ENCODE measurements at places on chromosomes 7 and 10.

DNA sequence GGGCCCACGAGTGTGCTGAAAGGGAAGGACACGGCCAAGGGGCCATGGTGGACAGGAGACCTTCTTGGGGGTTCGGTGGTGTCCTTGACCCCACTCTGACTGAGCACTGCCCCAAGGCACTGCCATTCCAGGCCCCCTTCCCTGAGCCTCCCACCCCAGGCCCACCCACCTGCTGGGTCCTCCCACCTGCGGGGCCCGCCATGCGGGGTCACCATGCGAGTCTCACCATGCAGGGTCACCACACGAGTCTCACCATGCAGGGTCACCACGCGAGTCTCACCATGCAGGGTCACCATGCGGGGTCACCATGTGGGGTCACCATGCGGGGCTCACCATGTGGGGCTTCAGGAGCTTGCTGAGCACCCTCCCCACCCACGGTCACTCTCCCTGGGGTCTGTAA is 76.3 kb downstream of the LHPP start:
- no peak for DNase-seq

- DNase-seq: peak; percentile 12
Measured at GRCh38 chr10:47421057-47421952, 37.2 kb upstream of the ZNF488 start.

DNA sequence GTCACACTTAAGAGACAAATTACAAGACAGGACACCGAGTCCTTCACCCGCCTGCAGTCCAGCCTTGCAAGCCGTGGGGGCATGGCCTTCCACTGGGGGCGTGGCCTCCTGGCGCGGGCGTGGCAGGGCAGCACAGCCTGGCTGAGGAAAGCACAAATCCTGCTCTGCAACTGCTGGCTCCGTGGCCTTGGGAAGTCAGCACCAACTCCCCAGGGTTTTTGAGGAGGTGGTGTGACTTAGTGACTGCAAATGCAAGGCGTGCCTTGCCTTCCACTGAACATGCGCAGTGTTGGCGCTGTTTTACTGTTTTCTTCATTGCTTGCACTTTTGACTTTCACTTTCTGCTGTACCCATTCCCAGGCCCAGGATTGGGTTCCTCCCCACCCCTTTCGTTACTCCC is 12.9 kb upstream of the BMS1 start:
- no peak for DNase-seq

GRCh38 chr10:69004821-69005220 is 16.2 kb downstream of the KIFBP start:
- DNase-seq: peak; percentile 52

DNA sequence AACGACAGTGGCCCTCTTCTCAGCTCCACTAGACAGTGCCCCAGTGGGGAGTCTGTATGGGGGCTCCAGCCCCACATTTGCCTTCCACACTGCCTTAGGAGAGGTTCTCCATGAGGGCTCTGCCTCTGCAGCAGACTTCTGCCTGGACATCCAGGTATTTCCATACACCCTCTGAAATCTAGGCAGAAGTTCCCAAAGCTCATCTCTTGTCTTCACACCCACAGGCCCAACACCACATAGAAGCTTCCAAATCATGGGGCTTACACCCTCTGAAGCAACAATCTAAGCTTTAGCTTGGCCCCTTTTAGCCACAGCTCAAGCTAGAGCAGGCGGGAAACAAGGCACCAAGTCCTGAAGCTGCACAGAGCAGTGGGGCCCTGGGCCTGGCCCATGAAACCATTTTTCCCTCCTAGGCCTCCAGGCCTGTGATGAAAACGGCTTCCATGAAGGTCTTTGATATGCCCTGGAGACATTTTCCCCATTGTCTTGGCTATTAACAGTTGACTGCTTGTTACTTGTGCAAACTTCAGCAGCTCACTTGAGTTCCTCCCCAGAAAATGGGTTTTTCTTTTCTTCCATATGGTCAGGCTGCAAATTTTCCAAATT is 89.2 kb downstream of the KBTBD2 start:
- DNase-seq: no peak

- peak; percentile 15 for DNase-seq
Measured at GRCh38 chr7:36315309-36315944, 74.2 kb upstream of the ANLN start.

GRCh38 chr10:133460208-133460769 is 6.5 kb downstream of the SCART1 start:
- no peak for DNase-seq

DNA sequence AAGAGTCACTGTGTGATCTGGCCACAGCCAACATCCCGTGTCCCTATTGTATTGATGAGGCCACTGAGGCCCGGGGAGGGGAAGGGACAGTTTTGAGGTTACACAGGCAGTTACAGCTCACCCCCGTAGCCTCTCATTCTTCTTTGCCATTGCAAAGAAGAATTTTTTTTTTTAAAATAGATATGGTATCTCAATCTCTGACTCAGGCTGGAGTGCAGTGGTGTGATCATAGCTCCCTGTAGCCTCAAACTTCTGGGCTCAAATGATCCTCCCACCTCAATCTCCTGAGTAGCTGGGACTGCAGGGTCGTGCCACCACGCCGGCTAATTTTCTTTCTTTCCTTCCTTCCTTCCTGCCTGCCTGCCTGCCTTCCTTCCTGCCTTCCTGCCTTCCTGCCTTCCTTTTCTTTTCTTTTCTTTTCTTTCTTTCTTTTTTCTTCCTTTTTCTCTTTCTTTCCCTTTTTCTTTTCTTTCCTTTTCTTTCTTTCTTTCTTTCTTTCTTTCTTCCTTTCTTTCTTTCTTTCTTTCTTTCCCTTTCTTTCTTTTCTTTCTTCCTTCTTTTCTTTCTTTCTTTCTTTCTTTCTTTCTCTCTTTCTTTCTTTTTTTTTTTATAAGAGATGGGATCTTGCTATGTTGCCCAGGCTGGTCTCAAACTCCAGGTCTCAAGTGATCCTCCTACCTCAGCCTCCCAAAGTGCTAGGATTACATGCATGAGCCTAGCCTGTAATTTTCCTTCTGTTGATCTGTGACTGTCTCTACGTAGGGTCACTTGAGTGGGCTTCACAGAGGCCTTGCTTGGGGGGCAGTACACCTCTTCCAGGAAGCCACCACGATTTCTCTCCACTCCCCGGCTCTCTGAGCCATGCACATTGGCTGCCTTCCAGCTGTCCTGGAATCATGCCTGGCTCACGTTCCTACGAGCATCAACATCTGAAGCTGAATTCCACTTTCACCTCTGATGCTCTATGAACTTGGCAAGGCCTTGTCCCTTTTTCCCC is 31.3 kb downstream of the TMEM270 start:
- peak; percentile 84 for DNase-seq

DNA sequence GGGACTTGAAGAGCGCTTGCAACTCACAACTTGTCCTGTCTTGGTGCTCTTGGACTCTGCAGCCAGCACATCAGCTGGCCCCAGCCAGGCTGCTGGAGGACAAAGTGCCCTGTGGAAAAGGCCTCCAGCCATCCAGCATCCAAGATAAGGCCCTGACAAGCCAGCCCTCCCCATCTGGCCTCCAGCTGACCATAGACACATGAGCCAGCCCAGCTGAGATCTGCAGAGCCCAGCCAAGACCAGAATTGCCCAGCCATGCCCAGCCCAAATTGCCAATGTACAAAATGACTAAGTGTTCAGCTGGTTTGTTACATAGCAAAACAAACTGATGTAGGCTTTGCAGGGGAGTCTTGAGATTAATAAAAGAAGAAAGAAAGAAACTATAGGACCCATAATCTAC is 36.0 kb upstream of the FRMD4A start:
- no peak for DNase-seq

- no peak for DNase-seq
Measured at GRCh38 chr7:44764665-44765578, 16.3 kb downstream of the ZMIZ2 start.

DNA sequence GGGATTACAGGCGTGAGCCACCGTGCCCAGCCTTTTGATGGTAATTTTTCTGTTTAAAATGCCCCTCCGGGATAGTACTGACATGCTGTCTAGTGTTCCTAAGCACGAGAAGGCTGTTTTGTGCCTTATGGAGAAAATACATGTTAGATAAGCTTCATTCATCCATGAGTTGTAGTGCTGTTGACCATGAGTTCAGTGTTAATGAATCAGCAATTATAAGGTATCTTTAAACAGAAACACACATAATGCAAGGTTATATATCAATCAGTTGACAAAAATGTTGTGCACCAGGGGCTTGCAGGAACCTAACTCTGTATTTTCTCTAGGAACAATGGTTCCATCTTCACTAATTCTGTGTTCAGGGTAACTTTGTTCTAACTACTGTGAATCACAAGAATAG is 30.8 kb upstream of the HECW1 start:
- DNase-seq: no peak

GRCh38 chr10:3261921-3262320 is 89.3 kb upstream of the PITRM1 start:
- DNase-seq: no peak

GRCh38 chr7:30491417-30491816 is 12.8 kb upstream of the NOD1 start:
- no peak for DNase-seq

GRCh38 chr7:7510794-7511193 is 24.9 kb downstream of the COL28A1 start:
- DNase-seq: no peak

GRCh38 chr7:64469673-64470072 is 93.2 kb downstream of the ZNF680 start:
- no peak for DNase-seq

GRCh38 chr10:70587045-70587658 is 15.4 kb downstream of the PRF1 start:
- no peak for DNase-seq

- DNase-seq: no peak
Measured at GRCh38 chr10:48684463-48684791, 246 bp upstream of the WDFY4 start.

GRCh38 chr7:30169579-30169978 is 34.8 kb downstream of the MTURN start:
- peak; percentile 48 for DNase-seq

GRCh38 chr10:3995302-3996210 is 210.5 kb upstream of the KLF6 start:
- DNase-seq: peak; percentile 87

DNA sequence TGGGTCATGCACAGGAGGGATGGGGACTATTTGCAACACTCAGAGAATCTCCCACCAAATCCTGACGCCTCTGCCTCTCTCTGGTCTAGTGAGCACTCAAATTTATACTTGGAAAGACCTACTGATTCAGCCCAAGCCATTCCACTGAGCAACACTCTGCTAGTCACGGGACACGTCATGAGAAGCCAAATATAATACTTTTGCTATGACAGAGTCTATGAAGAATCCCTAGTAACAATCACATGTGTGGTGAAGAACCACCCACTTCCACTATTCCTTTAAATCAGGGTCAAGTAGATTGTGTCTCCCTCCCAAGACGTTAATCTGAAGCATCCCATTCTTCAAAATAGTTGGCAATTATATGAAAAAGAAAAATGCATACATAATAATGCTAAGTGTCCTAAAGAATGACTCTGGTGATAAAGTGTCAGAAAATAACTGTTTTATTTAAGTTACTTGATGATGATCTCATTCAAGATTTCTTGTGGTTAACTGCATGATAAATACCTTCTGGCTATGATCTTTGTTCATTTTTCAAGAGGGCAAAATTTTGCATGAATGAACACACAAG is 28.5 kb downstream of the CHCHD3 start:
- peak; percentile 97 for DNase-seq

DNA sequence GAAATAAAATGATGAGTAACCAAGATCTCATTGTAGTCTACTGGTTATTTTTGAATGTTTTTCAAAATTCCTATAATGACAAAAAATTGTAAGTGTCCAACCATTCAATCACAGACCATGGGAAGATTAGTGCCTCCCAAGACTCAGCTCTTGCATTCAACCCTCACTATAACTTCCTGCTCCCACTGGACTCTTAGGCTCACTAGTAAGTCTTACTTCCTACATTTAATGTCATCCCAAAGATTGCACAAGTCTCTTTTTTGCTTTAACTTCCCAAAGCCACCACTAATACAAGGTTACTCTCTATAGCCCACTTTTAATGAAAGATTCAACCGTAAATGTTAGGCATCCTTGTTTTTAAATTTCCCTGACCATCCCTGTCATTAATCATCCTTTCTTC is 111.9 kb upstream of the NRBF2 start:
- DNase-seq: no peak

DNA sequence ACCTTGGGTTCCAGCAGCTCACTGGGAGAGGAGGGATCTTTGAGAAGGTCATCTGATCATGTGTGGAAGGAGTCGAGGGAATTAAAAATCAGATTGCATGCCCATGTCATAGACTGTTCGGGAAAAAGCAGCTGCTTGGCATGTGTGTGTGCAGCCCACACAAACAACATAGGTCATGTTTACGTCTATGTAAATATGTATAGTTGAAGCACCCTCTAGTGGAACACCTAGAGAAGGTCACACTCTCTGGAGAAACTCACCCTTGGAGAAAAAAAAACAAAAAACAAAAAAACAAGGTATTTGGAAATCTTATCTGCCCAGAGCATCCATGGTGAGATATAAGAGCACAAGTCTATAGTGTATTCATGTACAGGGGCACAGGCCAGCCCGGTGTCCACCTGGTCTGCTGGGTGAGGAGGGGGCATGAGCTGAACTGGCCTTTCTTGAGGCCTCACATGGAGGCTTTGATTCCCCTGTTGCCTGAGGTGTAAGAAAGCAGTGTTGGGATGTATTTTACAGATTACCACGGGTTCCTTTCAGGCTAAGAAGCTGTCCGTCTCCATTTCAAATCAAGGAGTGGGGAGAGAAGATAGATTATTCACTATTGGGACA is 98.0 kb downstream of the NPY start:
- DNase-seq: peak; percentile 12

DNA sequence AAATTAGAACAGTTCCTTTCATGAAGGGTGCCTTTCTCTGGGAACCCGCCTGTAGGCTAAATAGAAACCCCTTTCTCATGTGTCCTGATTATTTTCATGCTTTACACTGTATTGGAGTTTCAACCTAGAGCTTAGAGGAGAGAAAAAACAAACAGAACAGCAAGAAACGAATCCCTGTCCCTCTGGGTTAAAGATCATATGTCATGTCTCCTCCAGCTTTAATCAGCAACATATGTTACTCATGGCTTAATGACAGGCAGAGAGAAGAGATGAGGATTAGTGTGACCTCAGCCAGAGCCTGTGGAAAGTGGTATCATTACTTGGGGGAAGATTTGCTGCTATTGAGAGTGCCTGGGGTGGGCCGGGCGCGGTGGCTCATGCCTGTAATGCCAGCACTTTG is 32.1 kb downstream of the CRCP start:
- DNase-seq: peak; percentile 78

DNA sequence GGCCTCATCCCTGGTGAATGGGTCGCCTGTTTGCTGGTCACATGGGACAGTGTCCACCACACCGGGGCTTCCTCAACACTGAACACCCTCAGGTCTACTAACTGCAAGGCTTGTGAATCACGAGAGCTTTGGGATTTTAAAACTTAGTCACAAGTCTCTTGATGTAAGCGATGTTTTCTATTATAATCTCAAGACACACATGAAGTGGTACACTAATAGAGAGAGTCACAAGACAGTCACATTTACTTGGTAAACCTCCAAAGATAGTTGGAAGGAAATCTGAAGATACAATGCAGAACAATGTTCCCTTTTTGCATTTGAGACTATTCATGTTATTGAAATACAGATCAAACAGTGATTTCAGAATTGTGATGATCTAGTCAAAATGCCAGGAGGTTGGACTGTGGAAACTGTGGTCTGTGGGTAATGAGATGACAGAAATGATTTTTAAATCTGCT is 233.1 kb upstream of the KLF6 start:
- no peak for DNase-seq
